ENCODE measurements at places on chromosomes 2 and 18.

GRCh38 chr2:72892506-72893173 lies 5.4 kb downstream of the SPR start:
- no peak for DNase-seq

DNA sequence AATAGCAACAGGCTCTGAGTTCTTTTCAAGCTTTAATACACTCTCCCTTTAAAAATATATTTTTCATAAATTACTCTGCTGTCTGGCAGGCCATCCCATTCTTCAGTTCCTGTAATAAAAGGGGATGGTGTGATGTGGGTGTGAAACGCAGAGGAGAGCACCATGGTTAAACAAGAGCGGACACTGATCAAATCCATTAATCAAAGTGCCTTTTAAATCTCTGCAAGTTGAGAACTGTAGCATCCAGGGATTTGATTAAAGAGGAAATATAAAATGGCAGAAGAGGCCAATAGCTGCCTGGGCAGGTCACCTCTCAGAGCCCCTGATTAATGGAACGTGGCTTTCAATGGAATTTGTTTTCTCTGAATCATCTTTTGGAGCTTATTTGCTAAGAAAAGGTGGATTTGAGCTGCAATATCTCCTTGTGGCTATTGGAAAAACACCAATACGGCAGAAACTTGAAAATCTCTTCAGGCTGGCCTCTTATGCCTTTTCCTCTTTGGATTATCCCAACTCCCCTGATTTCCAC lies 96.9 kb downstream of the ACTR3 start:
- no peak for DNase-seq

DNA sequence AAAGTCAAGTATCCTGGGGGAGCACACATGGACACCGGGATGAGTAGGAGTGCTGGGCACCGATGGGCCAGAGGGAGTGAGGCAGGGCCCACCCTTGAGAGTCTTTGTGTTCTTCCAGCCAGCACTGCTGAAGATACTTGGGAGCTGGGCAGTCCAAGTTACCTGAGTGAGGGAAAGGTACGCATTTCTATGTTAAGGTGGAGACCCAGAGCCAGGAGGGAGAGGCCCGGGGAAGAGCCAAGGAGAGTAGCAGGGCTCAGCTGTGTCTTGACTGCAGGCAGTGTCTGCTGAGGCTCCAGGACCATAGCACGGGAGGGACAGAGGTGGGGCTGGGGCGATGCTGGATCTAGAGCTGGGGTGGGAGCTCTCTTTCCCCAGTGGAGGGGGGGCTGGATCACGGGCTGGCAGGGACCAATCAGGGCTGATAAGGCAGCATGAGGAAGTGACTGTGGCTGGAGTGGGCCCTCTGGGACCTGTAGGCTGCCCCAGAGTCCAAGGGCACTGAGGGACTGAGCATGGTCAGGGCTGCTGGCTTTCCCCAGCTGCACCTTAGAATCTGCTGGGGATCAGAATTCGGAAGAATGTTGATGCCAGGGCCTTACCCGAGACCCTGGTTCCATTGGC lies 289.2 kb downstream of the PHLPP1 start:
- no peak for DNase-seq

DNA sequence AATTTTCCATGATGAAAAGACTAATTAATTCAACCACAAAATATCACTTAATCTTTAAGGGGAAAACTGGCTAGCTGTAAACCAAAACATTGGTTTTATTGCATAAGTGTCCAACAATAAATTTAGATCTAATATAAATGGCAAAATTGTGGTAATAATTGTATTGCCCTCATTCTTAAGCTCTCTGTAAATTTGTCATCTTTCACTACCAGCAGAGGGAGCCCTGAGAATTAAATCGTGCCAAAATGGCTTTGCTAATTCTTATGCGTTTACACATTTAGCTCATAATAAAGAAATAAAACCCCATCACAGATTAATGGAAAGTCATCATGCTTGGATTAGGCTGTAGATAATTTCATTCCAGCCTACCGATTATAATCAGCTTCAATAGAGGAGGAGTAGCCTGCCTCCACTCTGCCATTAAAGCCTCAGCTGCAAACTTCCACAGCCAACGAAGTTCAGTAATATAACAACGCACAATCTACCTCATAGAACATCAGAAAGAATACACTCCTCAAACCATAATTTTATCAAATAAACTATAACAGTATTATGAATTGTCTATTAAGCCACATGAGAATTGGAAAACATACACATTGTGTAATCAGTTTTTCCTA lies 70.0 kb upstream of the ATP5MC3 start:
- peak; percentile 20 for DNase-seq

DNA sequence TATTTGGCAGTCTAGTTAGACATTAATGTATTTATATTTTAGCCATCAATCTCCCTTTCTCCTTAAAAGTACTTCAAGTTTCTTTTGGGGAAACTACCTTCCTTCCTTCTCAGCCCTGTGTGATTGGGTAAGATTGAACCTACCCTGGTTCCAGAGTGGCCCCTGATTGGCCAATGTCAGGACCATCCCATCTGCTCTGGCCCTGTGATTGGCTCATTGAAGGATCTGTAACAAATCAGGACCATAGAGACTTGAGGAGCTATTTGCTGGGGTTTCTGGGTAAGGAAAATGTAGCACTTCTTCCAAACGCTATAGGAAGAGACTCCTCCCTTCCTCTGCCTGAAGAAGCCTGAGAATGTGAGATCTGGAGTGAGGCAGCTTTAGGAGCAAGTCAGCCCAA lies 59.3 kb downstream of the AQP4 start:
- no peak for DNase-seq

DNA sequence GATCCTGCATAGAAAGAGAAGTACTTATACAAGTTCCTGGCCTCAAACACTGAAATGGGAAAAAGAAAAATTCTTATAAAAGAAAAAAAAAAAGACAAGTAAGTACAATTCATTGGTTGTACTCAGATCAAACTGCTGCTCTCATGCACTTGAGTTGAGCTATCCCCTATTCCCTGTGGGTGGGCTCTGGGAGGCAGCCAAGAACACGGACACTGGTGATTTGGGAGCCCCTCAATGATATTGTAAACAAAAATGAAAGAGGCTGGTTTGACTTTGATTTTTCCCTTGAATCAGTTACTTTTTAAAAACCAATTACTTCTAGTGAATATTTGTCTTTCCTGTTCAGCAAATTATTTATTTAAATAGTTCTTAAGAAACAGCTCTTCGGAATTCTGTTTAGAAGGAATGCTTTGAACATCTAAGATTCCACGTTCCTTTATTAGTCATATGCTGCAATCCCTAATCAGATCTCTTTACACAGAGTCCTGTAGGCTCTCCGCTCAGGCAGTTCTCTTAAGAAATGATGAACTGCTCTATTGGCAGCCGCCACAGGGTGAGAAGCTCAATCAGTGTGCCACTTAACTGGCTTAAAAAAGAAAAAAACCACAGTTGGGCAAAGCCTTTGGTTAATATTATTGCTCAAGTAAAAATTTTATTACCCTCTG lies 225.1 kb downstream of the TMEM182 start:
- DNase-seq, result no peak

DNA sequence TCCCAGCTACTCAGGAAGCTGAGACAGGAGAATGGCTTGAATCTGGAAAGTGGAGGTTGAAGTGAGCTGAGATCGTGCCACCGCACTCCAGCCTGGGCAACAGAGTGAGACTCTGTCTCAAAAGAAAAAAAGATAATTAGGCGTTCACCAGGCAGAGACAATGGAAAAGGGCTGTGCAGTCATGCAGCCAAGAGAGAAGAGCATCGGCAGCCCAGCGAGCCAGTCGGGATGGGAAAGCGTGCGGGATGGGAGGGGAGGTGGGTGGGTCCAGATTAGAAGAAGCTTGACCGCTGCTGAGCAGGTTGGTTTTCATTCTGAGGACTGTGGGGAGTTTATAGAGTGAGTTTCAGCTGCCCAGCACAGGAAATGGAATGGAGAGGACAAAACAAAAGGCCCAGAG lies 15.0 kb upstream of the CYS1 start:
- no peak for DNase-seq

GRCh38 chr18:61943175-61943964 lies 50.6 kb upstream of the RNF152 start:
- DNase-seq, result no peak

DNA sequence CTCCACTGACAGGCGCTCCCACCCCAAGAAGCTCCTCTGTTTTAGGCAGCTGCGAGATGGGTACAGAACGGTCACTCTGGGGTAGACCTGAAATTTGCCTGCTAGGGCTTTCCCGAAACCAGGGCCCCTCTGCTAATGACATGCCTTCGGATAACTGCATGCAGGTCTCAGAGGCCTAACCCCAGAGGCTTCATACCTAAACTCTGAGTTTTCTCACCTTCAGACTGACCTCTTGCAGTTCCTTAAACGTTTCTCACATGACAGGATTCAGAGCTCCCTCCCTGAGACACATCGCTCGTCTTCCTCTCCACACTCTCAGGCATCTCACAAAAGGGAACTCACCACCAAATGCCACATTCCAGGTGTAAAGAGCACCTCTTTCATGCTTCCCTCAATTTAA lies 11.3 kb upstream of the KLHL29 start:
- DNase-seq, result no peak

Data from glomerular endothelial cell (primary cell).